ENCODE measurements at places on chromosomes 6 and 20.

GRCh38 chr6:142870787-142871415 lies 74.1 kb downstream of the HIVEP2 start:
- H3K27me3 ChIP-seq: no peaks in the 10 kb centered on the region
- DNase-seq: no peak
- H3K36me3 ChIP-seq: no peaks in the 10 kb centered on the region
- no peak overlapping the region for H3K4me3 ChIP-seq

- H3K27ac ChIP-seq: no peak overlapping the region
- DNase-seq: no peak
- peaks cover 35% of the 10 kb centered on the region for H3K4me1 ChIP-seq
- H3K36me3 ChIP-seq: peaks cover 8% of the 10 kb centered on the region
- no peaks in the 10 kb centered on the region for H3K27me3 ChIP-seq
- no peak overlapping the region for H3K4me3 ChIP-seq
These were observed 136.0 kb downstream of the MTHFD1L start for GRCh38 chr6:151001387-151002056.

DNA sequence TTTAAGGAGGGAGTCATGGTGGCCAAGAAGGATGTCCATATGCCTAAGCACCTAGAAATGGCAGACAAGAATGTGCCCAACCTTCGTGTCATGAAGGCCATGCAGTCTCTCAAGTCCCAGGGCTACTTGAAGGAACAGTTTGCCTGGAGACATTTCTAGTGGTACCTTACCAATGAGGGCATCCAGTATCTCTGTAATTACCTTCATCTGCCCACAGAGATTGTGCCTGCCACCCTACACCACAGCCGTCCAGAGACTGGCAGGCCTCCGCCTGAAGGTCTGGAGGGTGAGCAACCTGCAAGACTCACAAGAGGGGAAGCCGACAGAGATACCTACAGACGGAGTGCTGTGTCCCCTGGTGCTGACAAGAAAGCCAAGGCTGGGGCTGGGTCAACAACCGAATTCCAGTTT lies 115.0 kb downstream of the HFE start:
- no peaks in the 10 kb centered on the region for H3K27me3 ChIP-seq
- no peak overlapping the region for H3K27ac ChIP-seq
- no peaks in the 10 kb centered on the region for H3K36me3 ChIP-seq

GRCh38 chr6:75115481-75115880 lies 90.4 kb downstream of the COL12A1 start:
- no peak for DNase-seq
- no peaks in the 10 kb centered on the region for H3K27me3 ChIP-seq
- H3K36me3 ChIP-seq: peaks cover 67% of the 10 kb centered on the region
- H3K4me3 ChIP-seq: no peak overlapping the region

- no peaks in the 10 kb centered on the region for H3K36me3 ChIP-seq
- H3K4me1 ChIP-seq: peaks cover 8% of the 10 kb centered on the region
- peaks cover 26% of the 10 kb centered on the region for H3K27me3 ChIP-seq
- DNase-seq: no peak
These were observed 21.5 kb upstream of the MRGBP start for GRCh38 chr20:62774762-62775161.

DNA sequence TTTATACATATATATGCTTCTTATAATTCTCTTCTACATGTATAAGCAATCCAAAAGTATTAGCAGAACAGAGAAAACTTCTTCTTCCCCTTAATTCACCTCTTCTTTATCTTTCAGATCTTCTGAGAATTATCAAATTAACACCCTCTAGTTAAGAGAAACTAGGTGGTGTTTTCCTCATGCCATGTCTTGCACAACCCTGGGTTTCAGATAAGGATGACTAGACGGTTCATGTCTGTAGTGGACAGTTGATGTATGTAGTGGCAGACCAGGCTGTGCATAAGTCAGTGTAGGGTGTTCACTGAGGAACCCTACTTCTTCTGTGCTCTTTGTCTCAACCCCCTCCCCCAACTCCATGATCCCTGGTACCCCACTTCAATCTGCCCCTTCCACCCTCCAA lies 187.3 kb downstream of the SAMD5 start:
- H3K4me3 ChIP-seq: no peak overlapping the region
- peaks cover 20% of the 10 kb centered on the region for H3K4me1 ChIP-seq
- H3K27me3 ChIP-seq: no peaks in the 10 kb centered on the region
- H3K27ac ChIP-seq: no peak overlapping the region
- H3K36me3 ChIP-seq: no peaks in the 10 kb centered on the region
- no peak for DNase-seq

DNA sequence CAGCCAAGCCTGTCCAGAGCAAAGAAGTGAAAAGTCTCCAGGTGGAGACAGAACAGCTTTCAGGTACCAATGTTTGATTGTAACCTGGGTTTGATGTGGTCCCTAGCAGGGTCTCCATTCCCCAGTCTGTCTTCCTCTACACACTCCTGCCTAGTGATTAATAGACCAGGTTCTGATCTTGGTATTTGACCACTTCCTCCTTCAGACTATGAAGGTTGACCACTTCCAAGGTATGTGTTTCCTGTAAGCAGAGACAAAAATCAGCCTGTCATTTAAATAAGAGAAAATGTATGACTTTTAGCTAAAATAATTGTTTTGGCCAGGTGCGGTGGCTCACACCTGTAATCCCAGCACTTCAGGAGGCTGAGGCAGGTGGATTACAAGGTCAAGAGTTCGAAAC lies 41.8 kb upstream of the TOP1 start:
- no peak for DNase-seq
- no peak overlapping the region for H3K27ac ChIP-seq
- H3K4me3 ChIP-seq: no peak overlapping the region
- H3K27me3 ChIP-seq: no peaks in the 10 kb centered on the region
- no peaks in the 10 kb centered on the region for H3K36me3 ChIP-seq

DNA sequence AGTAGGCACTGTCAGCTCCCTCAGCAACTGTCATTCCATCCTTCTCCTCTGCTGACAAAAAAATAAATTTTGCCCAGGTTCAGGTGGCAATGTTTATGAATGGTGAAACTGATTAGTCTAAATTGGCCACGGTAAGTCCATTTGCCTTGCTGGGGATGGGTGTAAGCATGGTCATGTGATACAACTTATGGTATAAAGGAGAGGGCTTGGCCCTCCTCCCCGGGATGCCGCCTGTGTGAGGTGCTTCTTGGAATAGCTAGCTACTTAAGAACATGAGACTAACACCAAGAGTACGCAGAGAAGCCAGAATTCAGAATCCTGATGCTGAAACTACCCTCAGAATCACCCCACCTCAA lies 94.4 kb upstream of the MAP7 start:
- no peaks in the 10 kb centered on the region for H3K36me3 ChIP-seq
- H3K4me1 ChIP-seq: peaks cover 12% of the 10 kb centered on the region
- H3K27ac ChIP-seq: no peak overlapping the region
- no peak for DNase-seq
- H3K27me3 ChIP-seq: no peaks in the 10 kb centered on the region
